ENCODE measurements at places on chromosomes 7 and 10.

DNA sequence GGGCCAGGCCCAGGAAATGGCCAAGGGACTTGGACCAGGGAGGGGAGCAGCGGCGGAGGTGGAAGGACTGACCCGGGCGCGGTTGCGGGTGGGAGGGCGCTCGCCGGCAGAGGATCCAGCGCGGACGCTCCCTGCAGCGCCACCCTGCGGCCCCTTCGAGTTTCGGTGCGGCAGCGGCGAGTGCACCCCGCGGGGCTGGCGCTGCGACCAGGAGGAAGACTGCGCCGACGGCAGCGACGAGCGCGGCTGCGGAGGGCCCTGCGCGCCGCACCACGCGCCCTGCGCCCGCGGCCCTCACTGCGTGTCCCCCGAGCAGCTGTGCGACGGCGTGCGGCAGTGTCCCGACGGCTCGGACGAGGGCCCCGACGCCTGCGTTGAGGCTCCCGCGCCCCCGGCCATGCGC lies 16.8 kb upstream of the ZNF467 start:
- H3K4me3 ChIP-seq, result no peak overlapping the region
- peaks cover 33% of the 10 kb centered on the region for H3K27me3 ChIP-seq
- H3K27ac ChIP-seq, result no peak overlapping the region
- peak; percentile 61 for DNase-seq
- H3K36me3 ChIP-seq, result no peaks in the 10 kb centered on the region
- no peaks in the 10 kb centered on the region for H3K4me1 ChIP-seq

DNA sequence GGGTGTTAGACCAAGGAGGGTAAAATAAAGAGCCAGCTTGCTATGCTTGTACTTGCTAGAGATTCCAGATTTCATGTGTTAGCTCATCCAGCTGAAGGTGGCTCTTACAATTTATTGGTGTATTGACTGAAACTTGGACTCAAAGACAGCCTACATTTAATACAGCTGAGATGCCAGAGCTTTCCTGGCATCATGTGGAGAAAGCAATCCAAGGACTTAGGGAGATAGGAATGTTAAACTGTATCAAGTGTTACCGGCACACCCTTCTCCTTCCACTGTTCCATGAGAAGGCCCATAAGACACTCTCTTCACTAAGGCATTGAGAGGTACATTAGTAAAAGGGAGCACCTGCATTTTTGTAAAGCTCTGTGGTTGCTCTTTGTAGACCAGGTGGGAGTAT lies 9.3 kb upstream of the HERPUD2 start:
- no peak overlapping the region for H3K27ac ChIP-seq
- H3K4me1 ChIP-seq, result peaks cover 2% of the 10 kb centered on the region
- H3K36me3 ChIP-seq, result no peaks in the 10 kb centered on the region
- DNase-seq, result no peak
- no peaks in the 10 kb centered on the region for H3K27me3 ChIP-seq

GRCh38 chr7:106915407-106915806 lies 50.3 kb downstream of the PIK3CG start:
- H3K27ac ChIP-seq, result no peak overlapping the region
- H3K4me3 ChIP-seq, result no peak overlapping the region
- H3K4me1 ChIP-seq, result no peaks in the 10 kb centered on the region
- DNase-seq, result no peak

DNA sequence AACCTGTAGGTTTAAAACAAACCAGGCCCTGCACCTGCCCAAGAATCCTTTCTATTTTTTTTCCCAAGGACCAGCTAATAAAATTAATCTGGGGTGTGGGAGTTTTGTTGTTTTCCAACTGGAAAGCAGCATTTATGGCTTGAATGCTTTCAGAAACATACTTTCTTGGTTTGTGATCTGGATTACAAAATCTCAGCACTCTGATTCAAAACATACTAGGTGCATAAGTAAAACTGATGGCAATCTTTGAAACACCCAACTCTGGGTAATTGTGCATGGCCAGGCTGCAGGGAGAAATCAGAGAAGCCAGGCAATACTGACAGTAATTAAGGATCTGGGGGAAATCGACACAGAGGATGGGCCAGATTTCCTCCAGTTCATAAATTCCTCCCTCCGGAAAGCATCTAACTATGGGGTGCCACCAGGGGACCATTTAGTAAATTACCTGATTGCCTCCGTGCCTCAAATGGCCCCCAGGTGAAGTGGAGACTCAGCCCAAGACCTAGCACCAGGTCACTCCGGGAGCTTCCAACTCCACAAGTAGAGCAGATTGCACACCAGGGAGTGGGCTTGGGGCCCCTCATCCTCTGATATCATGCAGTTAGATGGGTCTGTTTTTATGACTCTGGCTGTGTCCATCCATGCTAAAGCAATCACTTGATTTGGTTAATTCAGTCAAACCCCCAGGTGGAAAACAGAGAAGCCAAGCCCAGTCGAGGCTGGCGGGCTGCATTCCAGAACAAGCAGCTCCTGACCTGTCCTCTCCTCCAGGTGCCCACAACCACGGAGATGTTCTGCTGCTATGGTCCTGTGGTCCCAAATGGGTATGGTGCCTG lies 15.2 kb upstream of the C10orf53 start:
- peaks cover 4% of the 10 kb centered on the region for H3K27me3 ChIP-seq
- DNase-seq, result no peak
- no peaks in the 10 kb centered on the region for H3K4me1 ChIP-seq
- no peak overlapping the region for H3K4me3 ChIP-seq

DNA sequence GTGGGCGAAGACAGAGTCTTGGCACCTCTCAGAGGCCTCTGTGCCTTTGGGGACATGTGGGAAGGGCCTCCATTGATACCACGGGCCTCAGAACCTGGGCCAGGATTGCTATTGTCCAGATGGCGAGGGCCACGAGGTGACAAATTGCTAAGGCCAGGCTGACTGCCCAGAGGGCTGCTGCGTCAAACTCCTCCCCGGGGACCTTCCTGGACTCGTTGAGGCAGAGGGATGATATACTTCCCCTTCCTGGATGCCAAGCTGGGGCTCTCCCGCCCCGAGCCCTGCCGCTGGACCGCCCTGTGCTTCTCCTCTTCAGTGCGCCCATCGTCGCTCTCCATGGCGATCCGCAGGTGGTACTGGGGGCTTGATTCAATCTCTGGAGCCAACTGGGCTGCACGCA lies 58.9 kb downstream of the LRRC72 start:
- H3K36me3 ChIP-seq, result no peaks in the 10 kb centered on the region
- H3K4me1 ChIP-seq, result no peaks in the 10 kb centered on the region
- no peak overlapping the region for H3K4me3 ChIP-seq
- no peak overlapping the region for H3K27ac ChIP-seq
- no peaks in the 10 kb centered on the region for H3K27me3 ChIP-seq
- DNase-seq, result no peak

- no peak for DNase-seq
- H3K4me3 ChIP-seq, result no peak overlapping the region
- H3K4me1 ChIP-seq, result peaks cover 6% of the 10 kb centered on the region
- H3K27me3 ChIP-seq, result no peaks in the 10 kb centered on the region
- H3K36me3 ChIP-seq, result peaks cover 4% of the 10 kb centered on the region
- no peak overlapping the region for H3K27ac ChIP-seq
Measured at GRCh38 chr7:6442114-6442513, 5.6 kb downstream of the DAGLB start.

DNA sequence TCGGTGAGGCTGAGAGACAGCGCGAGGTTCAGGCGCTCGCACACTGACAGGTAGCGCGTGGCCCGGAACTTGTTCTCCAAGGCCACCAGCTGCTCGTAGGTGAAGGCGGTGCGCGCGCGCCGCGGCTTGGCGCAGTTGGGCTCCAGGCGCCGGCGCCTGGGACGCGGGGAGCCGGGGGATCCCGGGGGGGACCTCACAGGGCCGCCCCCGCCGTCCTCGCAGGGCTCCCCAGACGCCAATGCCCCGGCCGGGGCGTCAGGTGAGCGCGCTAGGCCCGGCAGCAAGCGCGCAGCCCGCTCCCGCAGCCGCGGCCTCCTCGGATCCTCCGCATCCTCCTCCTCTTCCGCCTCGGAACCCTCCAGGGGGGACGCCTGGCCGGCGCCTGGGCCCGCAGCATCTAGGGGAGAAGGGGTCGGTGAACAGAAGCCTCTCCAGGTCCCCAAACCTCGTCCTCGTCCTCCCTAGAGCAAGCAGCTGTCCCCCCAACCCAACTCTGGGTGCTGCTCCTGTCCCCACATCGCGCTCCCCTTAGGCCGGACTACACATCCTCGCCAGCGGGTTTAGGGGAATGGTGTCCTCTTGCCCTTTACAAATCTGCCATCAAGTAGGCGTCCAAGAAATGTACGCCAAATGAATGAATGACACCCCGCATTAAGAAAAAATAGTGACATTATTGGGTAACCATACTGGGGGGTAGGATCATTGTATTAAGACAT lies 1.9 kb downstream of the NKX1-2 start:
- peaks cover 3% of the 10 kb centered on the region for H3K4me1 ChIP-seq
- DNase-seq, result no peak
- no peak overlapping the region for H3K27ac ChIP-seq
- H3K27me3 ChIP-seq, result peaks cover 5% of the 10 kb centered on the region
- peak overlapping the region; percentile 56 for H3K4me3 ChIP-seq

- H3K4me1 ChIP-seq, result peaks cover 5% of the 10 kb centered on the region
- peaks cover 56% of the 10 kb centered on the region for H3K27me3 ChIP-seq
- DNase-seq, result no peak
Measured at GRCh38 chr10:133326745-133327650, 9.7 kb downstream of the CALY start.

- no peaks in the 10 kb centered on the region for H3K36me3 ChIP-seq
- no peak overlapping the region for H3K4me3 ChIP-seq
- DNase-seq, result no peak
- H3K4me1 ChIP-seq, result no peaks in the 10 kb centered on the region
- H3K27ac ChIP-seq, result no peak overlapping the region
Measured at GRCh38 chr10:76892766-76893479, 744.7 kb downstream of the KCNMA1 start.

DNA sequence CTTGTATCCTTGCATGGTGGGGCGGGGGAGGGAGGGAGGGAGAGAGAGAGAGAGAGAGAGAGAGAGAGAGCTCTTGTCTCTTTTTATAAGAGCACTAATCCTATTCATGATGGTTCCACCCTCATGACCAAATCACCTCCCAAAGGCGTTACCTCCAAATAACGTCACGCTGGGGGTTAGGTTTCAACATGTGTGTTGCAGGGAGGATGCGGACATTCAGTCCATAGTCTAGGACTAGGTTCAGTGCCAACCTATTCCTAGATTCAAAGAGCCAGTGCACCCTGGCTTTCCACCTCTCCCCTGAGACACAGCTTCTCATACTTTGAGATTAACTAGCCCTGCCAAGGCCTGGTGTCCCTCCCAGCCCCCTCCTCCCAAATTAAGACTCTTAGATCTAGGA lies 123.0 kb downstream of the GRK5 start:
- no peaks in the 10 kb centered on the region for H3K27me3 ChIP-seq
- DNase-seq, result no peak
- H3K4me1 ChIP-seq, result no peaks in the 10 kb centered on the region
- H3K4me3 ChIP-seq, result no peak overlapping the region

DNA sequence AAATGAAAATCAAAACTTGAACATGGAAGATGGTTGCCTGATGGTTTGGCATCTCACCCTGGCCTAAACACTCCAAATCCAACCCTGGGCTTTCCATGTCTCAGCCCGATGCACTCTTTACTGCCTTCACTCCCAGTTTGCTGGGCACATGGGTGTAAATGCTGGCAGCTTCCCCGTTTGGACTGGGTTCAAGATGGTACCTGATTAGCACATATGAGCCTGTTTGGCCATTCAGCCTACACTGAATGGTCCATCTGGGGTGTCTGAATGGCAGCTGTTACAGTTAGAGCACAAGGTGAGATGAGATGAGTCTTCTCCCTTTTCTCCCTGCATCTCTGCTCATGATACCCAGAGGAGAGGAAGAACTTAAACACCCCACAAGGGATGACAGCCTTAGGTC lies 37.1 kb downstream of the ATXN7L1 start:
- no peaks in the 10 kb centered on the region for H3K27me3 ChIP-seq
- H3K4me1 ChIP-seq, result no peaks in the 10 kb centered on the region
- H3K27ac ChIP-seq, result peak overlapping the region; percentile 64
- H3K4me3 ChIP-seq, result no peak overlapping the region
- DNase-seq, result no peak

DNA sequence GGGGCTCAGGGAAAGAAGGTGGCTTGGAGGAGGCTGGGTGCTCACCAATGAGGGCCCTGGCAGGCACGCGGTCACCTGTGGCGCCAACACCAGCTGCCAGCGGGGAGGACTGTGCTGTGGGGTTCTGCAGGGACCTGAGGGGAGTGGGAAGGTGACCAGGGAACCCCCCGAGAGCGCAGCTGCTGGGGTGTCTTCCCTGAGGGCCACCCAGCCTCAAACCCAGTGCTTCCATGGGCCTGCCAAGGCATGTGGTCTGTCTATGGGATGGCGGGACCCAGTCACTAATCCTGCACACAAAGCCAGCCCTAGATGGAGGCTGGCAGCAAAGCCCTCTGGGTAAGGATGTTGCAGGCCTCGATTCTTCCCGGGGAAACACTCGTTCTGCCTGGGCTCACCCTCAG lies 117.1 kb downstream of the EBF3 start:
- H3K4me3 ChIP-seq, result no peak overlapping the region
- H3K27ac ChIP-seq, result no peak overlapping the region
- H3K4me1 ChIP-seq, result no peaks in the 10 kb centered on the region
- no peaks in the 10 kb centered on the region for H3K36me3 ChIP-seq
- no peak for DNase-seq
- H3K27me3 ChIP-seq, result no peaks in the 10 kb centered on the region

- no peaks in the 10 kb centered on the region for H3K27me3 ChIP-seq
- DNase-seq, result no peak
- no peaks in the 10 kb centered on the region for H3K4me1 ChIP-seq
- H3K4me3 ChIP-seq, result no peak overlapping the region
- no peak overlapping the region for H3K27ac ChIP-seq
- peaks cover 38% of the 10 kb centered on the region for H3K36me3 ChIP-seq
Measured at GRCh38 chr7:5229451-5230264, 39.6 kb downstream of the WIPI2 start.

- DNase-seq, result no peak
- no peak overlapping the region for H3K4me3 ChIP-seq
- peak overlapping the region; percentile 51 for H3K27ac ChIP-seq
- peaks cover 20% of the 10 kb centered on the region for H3K27me3 ChIP-seq
- H3K36me3 ChIP-seq, result no peaks in the 10 kb centered on the region
Measured at GRCh38 chr10:96417441-96417840, 58.6 kb upstream of the OPALIN start.

DNA sequence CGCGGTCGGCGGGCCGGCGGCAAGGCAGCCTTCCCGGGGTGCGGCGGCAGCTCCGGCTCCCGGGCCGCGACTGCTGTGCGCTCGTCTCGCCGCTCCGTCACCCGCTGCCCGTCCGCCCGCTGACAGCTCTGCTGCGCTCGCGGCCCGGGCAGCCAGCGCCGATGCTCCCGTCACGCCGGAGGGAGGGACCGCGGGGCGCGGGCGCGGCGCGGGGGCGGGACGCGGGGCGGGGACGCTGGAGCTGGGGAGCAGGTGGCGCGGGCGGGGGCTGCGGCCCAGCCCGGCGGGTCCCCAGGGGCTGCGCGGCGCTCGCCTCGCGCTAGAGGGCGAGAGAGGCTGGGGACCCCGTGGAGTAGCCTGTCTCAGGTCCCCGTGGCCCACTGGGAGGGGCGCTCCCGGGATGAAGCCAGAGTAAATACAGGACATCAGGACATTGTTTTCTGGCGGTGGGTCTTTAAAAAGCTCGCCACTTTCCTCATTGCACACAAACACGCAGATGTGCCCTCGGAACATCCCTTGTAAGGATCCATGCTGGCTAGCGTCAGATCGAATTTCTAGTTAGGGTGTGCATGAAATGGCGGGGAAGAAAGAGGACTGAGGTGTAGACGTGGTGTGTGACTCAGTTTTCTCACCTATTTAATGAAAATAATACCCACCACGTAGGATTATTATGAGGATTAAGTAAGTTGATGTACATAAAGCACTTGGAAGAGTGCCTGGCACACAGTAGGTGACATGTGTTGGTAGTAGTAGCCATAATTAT lies at the start of gene ELAPOR2:
Gene ELAPOR2, minus strand, starts transcription at position 130 of the 763 bp plus-strand sequence. CDS start 141 bp downstream, outside the sequence.
- H3K4me1 ChIP-seq, result no peaks in the 10 kb centered on the region
- peak within 1 kb of the TSS; percentile 77 for H3K4me3 ChIP-seq
- H3K27ac ChIP-seq, result peak within 1 kb of the TSS; percentile 75
- DNase-seq, result peak; percentile 66
- H3K36me3 ChIP-seq, result no peaks in the 10 kb centered on the region
